Osteoblast (primary cell): ENCODE measurements at places on chromosomes 4 and X. TPM values are rescaled to one million over a fixed set of nuclear protein-coding genes. Genes with fewer than 3 reads are reported as not detected.
A peak's percentile ranks its signal among the peaks of the same experiment; 100 is the strongest.

DNA sequence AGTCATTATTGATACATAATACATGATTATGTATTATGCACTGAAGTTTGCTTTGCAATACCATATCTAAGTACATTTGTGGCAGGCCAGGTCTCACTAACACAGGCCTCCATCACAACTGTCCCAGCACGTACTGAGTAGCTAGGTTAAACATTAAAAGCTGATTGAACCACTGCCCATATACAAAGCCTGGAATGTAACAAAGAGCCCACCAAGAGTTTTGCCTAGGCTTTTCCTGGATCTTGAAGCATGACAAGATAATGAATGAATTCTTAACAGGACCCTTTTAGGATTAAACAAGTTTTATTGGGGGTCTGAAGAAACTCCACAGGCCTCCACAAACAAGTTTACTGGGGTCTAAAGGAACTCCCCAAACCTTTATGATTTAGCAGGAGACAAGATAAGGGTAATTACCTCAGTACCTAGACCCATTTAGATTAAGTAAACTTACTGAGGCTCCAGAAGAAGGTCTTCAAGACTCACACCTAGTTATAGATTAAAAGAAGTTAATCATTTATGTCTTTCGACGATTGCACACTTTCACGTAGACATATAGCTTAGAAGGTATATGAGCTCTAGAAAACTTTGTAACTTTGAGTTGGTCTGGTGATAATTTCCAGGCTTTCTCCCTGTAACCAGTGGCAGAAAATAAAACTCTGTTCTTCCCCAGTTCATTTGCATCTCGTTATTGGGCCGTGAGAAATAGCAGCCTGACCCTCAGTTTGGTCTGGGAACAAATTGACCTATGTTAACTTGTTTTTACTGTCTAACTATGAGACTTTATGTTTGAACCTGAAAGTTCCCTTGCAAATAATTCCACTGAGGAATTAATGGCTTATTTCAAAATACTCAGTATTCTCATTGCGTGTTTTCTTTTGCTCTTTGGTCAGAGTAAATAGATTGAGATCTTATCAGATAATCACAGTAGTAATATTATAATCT, 84.8 kb downstream of the PHEX start:
- no peak for DNase-seq

GRCh38 chrX:143636831-143637230, 930 bp upstream of the SLITRK4 start:
- no peak for DNase-seq

DNA sequence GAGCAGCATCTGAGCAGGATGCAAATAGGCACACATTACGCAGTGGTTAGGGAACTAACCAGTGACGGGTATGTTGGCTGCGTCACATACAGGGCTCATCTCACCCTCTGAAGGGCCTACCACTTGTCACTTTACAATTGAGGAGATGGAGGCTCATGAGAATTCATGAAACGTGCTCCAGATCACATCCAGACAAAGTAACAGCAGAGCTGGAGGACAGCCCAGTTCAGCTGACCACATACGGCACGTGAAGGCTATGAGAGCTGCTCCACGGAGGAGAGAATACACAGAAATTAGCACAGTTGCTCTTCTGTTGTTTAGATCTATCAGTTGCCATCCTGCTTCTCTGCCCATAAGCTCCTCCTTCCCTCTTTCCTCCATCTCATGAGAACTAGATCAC, 78.4 kb downstream of the FAM9B start:
- DNase-seq, result no peak

The FAM47B gene
- not detected in 2 replicates for total RNA-seq

DNA sequence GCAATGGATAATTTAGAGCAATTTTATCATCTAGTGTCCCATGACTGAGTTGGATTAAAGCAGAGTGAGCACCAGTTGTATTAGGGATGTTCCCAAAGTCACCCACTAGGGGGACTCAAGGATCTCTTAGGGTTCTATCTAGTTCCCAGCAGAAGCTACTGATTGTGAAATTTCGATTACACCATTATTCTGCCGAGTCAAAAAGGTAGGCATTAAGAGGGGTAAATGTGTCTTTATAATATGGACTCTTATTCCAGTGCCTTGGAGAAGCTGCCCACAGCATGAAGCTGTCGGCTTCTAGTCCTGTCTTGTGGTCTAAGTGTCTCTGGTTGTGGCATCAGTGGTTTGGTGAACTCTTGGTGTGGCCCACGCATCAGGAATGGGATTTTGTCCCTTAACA, 53.3 kb downstream of the RGS12 start:
- DNase-seq, result peak; percentile 92

The AMER1 gene
- 2.4 and 2.5 TPM in 2 replicates for total RNA-seq

DNA sequence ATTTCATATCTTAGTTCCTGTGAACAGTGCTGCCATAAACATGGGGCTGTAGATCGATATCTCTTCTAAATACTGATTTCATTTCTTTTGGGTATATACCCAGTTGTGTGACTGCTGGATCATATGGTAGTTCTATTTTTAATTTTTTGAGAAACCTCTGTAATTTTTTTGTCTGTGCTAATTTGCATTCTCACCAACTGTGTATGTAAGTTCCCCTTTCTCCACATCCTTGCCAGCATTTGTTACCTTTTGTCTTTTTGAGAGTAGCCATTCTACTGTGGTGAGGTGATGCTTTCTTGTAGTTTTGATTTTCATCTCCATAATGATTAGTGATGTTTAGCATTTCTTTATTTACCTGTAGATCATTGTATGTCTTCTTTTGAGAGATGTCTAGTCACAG, 2086.5 kb upstream of the TENM3 start:
- DNase-seq, result no peak

DNA sequence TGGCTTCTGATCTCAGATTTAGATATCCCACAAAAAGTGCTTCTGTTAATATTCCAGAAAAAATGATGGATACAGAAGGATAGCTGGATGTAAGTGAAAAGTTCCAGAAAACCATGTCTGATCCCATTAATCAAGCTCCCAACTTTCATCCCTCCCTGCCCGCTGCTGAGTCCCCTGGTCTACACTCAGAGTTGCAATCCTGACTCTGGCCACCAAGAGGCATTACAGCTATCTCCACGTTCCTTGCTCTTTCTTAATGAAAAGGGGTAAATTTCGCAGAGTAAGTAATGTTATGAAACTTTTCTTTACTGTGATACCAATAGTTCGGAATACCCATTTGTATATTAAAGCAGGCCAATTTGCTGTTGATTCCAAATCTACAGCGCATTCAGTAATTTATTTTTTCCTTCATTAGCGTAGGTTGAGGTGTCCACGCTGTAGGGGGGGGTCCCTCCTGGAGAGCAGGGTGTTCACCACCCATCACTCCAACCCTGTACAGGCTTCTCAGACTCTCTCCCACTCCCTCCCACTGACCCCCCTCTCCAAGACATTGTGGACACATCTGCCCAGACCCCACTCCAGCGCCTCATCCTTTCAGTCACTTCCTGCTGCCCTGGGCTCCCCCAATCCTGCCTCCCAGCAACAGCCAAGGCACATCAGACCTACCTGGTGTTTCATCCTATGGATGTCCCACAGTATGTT, 55.1 kb downstream of the RAB40A start:
- no peak for DNase-seq

The UGT2B10 gene
- total RNA-seq, result not detected in 2 replicates

DNA sequence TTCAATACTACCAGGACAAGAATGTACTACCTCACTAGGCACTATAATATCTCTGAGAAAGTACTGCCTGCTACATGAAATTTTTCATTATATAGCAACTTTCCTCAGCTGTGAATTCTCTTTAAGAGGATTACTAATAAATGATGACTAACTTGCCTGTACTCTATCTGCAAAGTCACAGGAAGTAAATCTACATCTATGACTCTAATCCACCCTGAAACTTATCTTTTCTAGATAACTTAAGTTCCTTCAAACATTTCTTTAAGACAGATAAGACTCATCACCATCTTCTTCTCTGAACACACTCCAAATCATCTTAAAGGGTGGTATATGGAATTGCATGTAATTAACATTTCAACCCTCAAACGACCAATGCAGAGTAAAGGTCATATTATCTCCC, 28.8 kb downstream of the RPS6KA3 start:
- no peak for DNase-seq
